ENCODE measurements at places on chromosomes 1 and 21.

- DNase-seq, result no peak
These were observed 26.6 kb upstream of the GPR153 start for GRCh38 chr1:6287431-6287886.

GRCh38 chr21:29433366-29434059, 134.8 kb downstream of the BACH1 start:
- no peak for DNase-seq

DNA sequence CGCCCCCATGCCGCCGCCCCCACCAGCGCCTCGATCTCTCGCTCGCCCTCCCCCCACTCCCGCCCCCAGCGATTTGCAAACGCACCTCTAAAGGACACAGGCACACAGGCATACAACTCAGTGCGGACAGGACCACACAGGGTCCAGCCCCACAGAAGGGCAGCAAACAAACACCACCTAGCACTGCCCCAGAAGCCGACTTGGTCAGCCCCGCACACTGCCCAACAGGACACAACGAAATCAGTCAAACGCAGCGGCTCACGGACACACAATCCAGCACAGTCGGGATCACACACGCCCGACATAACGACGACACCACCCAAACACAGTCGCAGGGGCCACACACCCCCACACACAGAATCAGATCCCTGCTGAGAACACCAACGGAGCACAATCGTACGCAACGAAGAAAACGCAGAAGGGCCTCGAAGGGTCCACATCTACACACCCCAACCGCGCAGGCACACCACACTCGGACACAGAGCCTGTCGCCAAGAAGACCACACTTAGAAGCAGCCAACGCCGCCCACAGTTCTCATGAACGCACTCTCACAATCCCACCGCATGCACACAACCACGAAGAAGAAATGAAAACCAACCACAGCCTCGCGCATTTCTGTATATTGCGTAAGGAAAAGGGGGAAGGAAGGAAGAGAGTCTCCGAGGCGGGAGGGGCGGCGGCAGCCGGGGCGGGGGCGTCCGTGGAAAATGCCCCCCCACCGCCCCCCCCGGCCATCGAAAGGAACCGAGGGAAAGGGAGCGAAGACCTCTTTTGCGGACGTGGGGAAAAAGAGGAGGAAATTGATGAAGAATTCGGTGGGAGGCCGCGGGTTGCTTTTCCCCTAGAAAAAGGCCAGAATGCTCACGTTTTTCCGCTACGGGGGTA, 481 bp downstream of the TAL1 start:
- DNase-seq, result no peak

DNA sequence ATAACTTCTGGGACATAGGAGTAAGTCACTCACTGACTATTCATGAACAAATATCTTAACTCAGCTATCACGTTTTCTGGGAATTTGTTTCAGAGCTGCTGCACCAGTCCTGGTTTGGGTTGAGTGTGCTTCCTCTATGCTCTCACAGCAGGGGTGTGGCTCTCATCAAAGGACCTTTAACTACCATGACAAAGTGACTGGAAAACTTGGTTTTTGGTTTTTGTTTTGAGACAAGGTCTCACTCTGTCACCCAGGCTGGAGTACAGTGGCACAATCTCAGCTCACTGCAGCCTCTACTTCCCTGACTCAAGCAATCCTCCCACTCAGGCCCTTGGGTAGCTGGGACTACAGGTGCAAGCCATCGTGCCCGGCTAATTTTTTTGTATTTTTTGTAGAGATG, 4.1 kb downstream of the ILDR2 start:
- no peak for DNase-seq

DNA sequence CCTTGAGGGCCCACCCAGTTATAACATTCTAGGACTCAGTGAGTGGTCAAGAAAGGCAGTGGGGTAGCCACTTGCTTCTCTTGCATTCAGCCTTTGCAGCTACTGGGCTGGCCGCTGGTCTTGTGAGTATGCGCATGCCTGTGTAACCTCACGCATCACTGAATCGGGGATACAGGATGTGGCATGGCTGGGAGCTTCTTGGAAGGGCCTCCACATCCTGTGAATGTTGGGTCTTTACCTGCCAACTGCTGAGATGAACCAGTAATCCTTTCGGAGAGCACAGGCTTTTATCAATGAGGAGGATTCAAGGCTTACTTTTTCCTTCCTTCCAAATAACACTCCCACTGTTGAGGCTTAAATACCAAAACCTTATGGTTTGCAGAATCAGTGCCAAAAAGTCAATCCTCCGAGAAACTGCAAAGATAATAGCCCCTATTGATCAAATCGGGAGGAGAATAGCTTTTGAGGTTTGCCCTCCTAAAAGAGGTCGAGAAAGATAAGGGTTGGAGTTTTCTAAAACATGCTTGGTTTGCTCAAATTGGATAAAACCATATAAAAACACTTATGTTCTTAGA, 198.9 kb upstream of the UBE2U start:
- DNase-seq, result no peak

- no peak for DNase-seq
These were observed 282.7 kb downstream of the BACH1 start for GRCh38 chr21:29581393-29581792.

DNA sequence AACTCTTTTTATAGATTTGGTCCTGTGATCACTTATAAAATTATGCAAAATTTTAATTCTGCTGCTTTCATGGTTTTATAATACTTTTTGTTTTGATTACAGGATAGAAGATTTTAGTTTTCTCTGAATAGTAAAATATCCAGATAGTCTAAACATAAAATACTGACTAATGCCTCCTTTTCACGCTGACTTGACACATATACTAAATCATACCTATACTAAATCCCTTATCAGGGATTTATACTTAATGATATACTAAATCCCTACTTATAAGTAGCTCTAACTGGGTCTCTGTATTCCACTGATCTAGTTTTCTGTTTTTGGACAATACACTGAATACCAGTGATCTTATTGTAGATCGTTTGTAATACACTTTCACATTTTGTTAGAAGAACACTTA, 128.0 kb downstream of the USP25 start:
- DNase-seq, result no peak

GRCh38 chr1:234916840-234917239, 211.8 kb downstream of the TOMM20 start:
- no peak for DNase-seq

DNA sequence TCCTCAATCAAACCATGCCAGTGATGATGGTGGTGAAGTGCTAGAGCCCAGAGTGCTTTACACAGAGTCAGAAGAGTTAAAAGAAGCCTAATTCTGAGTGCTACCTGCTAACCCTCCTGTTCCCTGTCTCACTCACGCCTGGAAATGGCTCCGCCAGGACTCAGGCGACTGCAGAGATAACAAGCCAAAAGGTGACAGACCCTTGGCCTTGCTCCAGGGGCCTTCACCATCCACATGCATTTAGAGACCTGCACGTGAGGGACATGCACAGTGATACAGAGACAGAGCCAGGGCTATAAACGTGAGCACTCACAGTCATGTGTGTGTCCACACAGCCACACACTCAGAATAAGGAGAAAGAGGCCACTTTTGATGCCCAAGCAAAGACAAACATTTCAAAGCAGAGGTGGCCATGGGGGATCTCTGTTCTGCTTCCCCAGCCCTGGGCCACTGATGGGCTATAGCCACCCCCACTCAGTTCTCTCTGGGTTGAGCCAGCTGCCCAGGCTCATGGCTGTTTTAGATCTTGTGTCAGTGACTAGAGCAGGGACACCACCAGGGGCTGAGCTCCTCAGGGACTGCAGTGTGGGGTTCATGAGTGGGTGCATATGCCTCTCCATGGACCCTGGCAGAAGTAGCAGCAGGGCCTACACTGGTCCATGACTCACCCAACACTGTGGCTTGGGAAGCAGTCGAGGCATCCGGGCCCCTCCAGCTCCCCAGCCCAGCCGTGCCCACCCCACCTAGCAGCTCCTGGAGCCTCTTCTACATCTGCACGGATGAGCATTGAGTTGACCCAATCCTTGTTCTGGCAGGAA, 117.2 kb downstream of the EPHB2 start:
- no peak for DNase-seq

DNA sequence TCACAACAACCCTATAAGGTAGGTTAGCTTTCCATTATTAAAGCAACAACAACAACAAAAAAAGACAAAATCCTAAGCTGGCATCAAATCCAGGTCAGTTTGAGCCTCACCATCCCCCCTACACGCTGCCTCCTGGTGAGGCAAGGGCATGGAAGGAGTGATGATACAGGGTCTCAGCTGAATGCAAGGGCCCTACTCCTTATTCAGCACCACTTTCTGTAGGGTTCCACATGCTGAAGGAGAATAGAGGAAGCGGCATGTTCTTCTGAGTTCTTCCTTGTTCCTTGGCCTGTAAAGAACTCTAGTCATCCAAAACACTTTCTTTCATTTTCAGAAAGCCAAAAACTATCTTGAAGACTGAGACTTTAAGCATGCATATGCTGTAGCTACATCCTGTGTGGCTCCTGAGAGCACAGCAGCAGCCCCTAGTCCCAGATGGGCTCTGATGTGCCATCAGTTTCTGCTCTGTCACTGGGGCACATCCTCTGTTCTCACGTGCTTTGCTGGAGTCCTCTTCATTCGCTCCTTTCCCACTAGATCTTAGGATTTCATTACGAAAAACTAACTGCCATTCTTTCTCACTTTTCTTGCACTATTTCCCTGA, 6.2 kb downstream of the ILDR2 start:
- DNase-seq, result no peak

DNA sequence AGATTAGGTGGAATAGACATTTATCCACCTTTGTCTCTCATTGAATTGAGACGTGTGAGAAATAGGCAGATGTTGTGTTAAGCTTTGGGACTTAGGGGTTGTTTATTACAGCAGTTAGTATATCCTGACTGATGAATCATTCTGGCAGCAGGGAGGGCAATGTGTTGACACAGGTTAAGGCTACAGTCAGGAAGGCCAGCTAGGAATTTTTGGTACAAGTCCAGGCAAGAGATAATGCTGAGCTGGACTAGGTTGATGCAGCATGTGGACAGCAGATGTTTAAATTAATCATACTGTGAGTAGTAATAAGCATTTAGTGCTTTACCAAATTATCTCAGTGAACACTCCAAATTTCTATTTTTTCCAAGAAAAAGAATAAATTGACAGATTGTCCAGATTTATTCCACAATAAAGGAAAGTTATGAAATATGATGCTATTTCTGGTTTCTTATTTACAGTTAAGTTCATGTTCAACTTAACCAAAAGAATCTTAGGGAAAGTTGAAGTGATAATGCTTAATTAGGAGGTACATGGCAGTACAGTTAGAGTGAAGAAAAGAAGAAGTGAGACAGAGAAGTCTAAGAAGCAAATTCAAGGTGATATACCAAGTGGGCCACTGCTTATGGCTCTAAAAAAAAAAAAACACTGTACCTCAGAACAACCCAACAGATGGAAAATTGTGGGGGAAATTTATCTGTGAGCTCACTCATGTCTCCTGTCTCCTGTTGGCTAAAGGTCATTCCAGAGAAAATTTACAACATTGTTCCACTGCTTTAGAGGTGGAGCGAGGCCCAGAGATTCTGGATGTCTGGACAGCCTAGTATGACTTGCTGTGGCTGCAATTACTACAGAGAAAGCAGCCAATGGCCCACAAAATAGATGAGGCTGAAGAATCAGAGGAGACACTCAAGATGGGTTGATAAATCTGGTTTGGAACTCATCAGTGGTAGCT, 102.7 kb upstream of the C21orf91 start:
- no peak for DNase-seq

GRCh38 chr1:110525249-110525595, 6.2 kb upstream of the KCNA10 start:
- DNase-seq, result no peak

GRCh38 chr1:52520148-52520547, 32.7 kb downstream of the TUT4 start:
- no peak for DNase-seq

- no peak for DNase-seq
These were observed 38.3 kb downstream of the GALNT2 start for GRCh38 chr1:230105245-230105753.

GRCh38 chr1:20242890-20243479, 47.7 kb upstream of the VWA5B1 start:
- DNase-seq, result no peak

- DNase-seq, result no peak
These were observed 5.0 kb downstream of the MLLT11 start for GRCh38 chr1:151065089-151065645.

- DNase-seq, result no peak
These were observed 35.1 kb downstream of the RABGAP1L start for GRCh38 chr1:174194461-174194860.

DNA sequence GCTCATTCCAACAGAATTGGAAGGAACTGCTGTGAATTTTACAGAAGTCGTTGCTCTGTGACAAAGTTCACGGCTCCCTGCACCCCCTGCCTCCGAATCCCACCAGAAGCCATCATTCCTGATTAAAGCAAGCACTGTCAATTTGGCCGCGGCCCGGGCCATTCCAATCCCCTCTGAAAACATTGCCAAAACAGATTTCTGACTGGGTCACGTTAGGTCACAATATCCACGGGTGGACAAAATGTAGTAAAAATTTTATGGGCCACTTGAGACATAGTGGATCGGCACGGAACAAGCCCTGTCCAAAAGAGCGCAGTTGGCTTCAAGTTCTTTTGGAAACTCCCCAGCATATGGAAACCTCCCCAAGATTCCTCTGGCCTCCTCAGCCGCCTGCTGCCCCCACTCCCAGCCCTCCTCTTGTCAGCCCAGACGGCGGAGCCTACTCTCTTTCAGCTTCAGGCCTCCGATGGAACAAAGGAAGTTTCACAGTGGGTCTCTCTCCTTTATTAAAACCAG, 67.2 kb upstream of the IFNAR2 start:
- no peak for DNase-seq

DNA sequence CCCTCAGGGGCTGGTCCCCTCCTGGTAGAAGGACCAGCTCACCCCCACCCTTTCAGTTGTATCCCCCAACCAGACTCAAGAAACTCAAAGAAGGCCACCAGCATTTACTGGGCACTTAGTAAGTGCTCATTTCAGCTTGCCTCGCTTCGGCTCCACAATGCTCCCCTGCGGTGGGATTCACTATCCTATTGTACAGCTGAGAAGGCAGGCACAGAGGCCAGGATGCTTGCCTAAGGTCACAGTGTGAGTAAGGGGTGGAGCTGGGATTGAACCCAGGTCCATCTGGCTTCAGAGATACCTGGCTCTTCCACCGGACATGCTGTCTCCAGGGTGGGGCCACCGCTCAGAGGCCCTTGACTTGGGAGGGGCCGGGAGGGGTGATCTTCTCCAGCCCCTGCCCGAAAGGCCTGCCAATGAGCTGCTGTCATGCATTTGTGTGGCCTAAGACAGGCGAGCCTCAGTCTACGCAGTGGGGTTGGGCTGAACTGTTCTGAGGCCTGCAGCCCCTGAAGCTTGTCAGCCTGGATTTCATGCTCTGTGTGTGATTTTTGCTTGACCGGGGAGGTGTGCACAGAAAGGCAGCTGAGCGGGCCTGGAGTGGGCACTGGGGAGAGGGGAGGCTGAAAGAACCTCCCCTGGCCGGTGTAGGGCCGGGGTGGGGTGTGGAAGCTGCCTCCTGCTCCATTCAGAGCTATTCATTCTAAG, 48.1 kb downstream of the DMRTB1 start:
- no peak for DNase-seq

DNA sequence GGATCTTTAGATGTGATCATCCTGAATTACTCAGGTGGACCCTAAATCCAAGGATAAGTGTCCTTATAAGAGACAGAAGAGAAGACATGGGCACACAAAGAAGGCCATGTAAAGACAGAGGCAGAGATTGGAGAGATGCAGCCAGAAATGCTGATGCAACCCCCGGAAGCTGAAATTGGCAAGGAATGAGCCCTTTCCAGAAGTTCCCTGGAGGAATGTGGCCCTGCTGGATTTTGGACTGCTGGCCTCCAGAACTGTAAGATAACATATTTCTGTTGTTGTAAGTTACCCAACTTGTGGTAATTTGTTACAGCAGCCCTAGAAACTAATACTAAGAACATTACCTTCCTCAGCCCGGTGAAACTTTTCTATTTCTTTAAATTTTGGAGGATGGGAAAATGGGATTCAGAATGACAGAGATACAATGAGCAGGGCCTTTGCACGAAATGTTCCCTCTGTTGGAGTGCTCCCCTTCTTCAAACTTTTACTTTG, 11.2 kb upstream of the PLPP3 start:
- no peak for DNase-seq

Data from NCI-H1436 treated with DMSO at 0.1 percent for 48 hours (cell line).